Hematopoietic multipotent progenitor cell treated with erythropoietin and hydrocortisone succinate and interleukin-3 and kit ligand, for 15 days (in vitro differentiated cells): ENCODE measurements at places on chromosomes 12 and 14.
A peak's percentile ranks its signal among the peaks of the same experiment; 100 is the strongest.

- DNase-seq, result no peak
Observed at GRCh38 chr14:75221797-75222196, 45.4 kb upstream of the TMED10 start.

DNA sequence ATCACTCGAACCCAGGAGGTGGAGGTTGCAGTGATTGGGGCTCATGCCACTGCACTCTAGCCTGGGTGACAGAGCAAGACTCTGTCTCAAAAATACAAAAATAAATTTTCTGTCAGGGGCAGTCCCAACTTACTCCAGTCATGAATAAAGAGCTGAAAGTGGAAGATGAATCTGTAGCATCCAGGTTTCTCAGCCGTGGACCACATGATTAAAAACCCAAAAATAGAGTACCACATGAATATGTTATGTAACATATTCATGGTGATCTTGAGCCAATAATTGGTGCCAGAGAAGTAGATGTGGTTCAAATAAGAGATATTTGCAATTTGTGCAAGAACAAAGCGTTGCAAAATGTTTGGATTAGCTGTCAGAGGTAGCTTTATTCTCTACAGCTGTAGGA is 23.1 kb downstream of the SPIC start:
- no peak for DNase-seq

- no peak for DNase-seq
Observed at GRCh38 chr12:113899042-113899560, 67.0 kb downstream of the RBM19 start.

- no peak for DNase-seq
Observed at GRCh38 chr14:31414190-31414833, 6.0 kb downstream of the HEATR5A start.

DNA sequence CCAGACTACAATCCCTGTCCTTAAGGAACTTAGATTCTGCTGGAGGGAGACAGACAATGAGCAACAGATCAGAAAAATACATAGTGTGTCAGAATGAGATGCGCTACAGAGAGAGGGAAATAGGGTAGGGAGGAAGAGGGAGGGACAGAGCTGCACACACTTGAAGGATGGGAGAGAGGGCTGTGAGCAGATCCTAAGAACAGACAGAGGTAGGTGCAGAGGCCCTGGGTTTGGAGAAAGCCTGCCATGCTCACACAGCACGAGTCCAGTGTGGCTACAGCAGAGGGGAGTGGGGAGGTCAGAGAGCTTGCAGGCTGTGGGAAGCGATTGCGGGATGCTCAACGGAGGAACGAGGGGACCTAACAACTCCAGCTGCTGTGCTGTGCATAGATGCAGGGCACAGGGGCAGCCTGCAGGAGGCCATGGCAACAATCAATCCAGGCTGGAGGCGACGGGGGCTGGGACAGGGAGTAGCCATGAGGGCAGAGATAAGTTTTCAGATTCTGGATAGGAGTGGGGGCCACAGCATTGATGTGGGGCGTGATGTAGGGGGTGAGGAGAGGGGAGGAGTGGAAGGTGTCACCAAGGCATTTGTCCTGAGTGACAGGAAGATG is 20.7 kb downstream of the FAIM2 start:
- DNase-seq, result no peak

DNA sequence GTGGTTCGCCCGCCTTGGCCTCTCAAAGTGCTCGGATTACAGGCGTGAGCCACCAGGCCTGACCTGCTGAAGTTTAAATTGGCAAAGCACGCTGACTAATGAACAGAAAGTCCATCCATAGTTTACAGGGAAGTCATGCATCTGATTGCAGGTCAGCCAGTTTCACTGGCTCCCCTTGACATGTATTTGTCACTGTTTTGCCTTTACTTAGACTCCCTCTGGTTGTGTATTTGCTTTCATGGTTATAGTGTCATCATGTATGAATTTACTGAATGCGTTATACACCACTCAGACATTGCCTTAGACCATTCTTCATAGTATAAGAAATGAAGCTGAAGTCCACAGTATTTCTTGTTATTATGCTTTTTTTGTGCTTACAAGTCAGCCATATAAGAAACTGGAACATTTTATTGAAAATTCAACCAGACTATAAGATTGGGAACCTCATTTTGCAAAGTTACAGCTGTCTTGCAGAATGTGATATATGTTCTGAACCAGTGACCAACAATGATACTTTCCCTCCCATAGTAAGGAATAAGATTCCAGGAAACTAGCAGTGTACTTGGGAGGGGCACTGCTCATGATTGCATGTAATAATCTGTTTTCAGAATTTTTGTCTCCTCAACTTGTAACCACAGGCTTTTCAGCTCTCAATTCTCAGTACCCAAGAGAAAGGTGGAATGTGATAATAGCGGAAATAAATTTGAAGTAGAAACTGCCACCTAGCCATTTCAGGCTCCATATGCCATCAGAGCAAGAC is 51.9 kb upstream of the ATF7IP start:
- no peak for DNase-seq

DNA sequence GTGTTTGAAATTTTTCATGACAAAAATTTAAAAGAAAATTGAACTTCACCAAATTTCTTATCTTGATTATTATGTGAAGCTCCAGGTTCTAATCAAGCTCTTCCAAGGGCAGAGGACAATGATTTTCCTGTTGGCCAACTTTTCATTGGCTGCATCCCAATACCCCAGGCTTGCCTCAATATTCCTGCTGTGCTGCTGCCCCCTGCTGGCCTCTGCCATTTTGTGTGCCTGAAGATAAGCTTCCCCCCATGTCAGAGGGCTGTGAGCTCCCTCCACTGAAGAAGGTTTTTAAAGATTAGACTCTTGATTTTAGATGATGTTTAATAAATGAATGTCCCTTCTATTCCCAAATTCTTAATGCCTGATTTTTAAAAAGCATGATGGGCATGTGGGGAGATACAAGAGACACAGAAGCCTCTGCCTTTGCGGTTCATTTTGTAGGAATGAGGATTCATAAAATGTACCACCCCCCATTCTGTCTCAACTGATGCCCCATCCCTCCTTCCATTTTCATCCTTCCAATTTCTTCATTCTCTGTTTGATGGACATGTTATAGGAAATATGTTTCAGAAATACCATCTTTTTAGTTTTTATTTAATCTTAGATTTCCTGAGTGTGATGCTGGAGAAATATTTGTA is 76.7 kb upstream of the RGS6 start:
- DNase-seq, result peak; percentile 48

GRCh38 chr14:92675421-92675820 is 73.0 kb downstream of the LGMN start:
- no peak for DNase-seq

- no peak for DNase-seq
Observed at GRCh38 chr14:97251491-97252155, 454.4 kb downstream of the VRK1 start.

DNA sequence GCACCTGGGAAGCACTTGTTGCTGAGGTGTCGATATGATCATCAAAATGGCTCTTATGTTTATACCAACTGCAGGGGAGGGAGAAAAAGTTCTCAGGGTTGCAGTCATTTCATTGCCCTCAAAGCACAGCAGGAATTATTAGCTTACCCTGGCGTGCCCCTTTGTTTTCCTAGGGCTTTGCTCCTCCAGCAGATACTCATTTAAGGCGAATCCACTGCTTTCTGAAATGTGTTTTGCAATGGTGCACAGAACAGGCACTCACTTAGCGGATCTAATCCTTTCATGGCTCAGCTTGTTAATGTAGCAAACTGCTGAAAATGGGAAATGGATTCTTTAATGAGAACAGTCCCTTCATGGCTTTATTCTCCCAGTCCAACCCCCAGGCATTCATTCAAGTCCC is 76.7 kb downstream of the NKX2-1 start:
- DNase-seq, result no peak

GRCh38 chr12:111173836-111174235 is 195.1 kb downstream of the PHETA1 start:
- DNase-seq, result no peak

- no peak for DNase-seq
Observed at GRCh38 chr14:34785223-34786006, 71.0 kb upstream of the CFL2 start.

DNA sequence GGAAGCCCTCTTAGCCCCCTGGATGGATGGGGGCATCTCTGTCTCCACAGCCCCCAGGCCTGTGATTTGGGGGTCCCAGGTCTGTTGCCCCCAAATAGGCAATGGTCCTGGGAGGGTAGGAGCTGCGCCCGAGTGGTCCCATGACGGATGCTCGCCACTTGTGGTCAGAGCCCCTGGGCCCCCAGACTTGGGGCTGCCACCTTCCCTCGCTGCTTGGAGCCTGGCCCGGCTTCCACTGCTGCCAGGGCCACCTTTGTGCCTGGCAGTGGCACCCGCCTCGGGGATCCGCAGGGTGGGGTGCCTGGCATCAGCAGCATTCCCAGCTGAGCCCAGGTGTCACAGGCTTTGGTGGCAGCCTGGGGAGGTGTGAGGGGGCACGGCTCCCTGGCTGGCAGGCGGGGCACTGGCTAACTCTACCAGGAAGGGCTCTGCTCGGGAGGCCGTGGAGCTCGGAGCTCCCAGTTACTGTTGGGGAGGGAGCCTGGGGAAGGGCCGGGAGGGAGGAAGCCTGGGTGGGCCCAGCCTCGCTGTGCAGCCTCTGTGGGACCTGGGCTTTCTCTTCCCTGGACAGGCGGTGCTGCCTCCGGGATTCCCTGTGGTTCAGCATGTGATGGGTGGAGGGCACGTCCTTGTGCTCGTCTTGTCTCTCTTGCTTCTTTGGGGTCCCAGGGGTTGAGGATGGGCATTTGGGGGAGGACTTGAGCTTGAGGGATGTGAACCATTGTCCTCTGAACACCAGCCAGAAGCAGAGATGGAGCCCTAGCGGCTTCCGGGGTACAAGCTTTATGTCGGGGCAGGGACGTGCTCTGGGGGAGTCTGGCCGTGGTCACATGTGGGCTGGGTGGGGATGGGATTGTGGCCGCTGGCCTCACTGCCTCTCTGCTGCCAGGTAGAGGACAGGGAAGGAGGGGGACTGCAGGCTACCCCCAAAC is 5.4 kb downstream of the KIF26A start:
- no peak for DNase-seq

DNA sequence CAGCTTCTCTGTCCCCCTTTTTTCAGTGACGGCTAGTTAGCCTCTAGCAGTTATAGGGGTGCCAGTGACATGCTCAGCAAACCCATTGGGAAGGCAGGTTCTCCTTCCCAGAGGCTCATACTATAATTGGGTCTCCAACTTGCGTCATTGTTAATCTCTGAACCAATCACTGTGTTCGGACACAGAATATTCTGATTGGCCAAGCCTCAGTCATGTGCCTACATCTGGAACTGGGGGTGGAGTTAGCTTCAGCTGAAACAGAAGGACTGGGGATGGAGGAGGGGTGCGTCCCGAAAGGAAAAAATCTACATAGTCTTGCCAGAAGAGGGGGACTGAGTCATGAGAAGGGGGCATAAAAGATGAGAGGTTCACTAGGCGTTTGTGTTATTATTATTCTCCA is 165.6 kb downstream of the SUDS3 start:
- DNase-seq, result no peak

- no peak for DNase-seq
Observed at GRCh38 chr14:22980672-22981089, 1.7 kb downstream of the AJUBA start.

- DNase-seq, result no peak
Observed at GRCh38 chr12:6903722-6904121, 900 bp upstream of the LRRC23 start.

DNA sequence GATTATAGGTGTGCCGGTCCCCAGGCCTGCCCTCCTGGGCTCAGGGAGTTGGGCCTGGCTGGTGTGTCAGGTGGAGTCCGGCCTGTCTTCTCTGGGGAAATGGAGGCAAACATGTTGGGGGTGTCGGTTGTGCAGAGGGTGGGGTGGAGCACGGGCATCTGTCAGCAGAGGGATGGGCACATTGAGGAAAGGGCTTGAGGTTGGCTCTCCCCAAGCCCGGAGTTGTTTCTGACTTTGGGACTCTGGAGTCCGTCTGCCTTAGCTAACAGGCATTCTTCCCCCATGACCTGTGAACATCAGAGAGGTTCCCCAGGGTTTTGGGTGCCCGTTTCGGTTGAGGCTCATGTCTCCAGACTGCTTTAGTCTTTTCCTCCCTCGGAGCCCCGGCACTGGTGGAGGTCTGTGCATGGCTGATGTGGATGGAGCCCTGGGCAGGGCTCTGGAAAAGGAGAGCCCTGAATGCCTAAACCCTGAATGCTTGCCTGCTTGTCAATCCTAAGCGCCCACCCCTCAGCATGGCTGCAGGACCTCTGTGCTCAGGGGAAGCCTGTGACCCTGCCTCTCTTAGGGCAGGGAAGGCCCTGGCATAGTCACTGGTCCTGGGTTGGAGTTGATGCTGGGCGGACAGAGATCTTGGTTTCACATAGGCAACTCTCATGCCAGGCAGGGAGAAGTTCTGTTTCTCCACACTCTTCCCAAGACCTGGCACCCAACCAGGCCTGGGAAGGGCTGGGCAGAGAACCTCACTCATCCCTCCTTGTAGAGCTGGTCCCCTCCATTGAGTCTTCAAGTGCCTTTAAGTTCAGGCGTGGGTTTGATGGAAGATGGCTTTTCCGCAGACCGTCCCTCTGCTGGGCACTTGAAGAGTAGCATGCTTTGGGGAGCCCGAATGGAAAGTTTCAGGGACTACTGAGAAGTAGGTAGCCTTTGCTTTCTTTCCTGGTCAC is 12.9 kb downstream of the NYNRIN start:
- peak; percentile 61 for DNase-seq

GRCh38 chr12:20140751-20141150 is 227.6 kb upstream of the PDE3A start:
- no peak for DNase-seq

DNA sequence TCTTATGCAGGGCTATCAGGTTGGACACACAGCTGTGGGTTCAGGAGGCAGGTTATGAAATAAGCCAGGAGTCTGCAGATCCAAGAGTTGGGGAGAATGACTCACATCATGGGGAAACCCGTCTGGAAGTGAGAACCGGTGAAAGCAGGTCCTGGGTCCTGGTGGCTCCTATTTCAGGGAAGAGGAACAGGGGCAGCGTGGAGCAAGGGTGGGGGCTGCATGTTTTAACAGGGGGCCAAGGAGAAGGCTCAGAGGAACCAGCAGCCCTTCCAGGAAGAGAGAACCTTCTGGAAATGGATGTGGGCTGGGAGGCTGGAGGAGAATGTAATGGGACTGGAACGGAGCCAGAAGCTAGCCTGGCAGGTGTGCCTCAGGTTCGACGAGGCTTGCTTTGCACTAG is 7.8 kb upstream of the KRT74 start:
- DNase-seq, result no peak

DNA sequence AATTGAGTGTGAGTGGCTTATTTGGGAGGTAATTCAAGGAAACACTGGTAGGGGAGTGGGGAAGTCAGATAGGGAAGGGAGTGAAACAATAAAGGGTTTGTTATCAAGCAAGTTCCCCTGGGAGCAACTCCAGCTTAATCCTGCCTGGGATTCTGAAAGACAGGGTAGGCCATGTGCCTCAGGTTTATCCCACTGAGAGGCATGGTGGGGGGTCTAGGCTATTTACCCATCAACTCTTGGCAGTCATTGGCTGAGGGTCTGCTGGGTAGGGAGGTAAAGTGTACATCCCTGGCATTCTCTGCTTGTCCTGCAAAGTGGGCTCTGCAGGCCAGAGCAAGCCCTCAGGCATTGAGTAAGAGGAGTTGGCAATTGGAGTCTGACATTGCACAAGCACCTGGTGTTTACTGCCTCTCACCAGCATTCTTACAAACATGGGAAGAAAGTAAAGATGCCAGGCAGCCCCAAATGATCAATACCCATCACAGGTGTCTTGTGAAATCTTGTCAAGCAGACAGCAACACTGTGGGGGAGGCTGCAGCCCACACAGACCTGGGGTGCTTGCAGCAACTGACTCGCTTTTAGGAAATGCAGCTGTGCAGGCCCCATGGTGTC is 169.3 kb downstream of the KTN1 start:
- DNase-seq, result no peak

- no peak for DNase-seq
Observed at GRCh38 chr12:105275997-105276733, 40.2 kb upstream of the APPL2 start.
